AG04449 (cell line): ENCODE measurements at places on chromosomes 1 and 21.
A peak's percentile ranks its signal among the peaks of the same experiment; 100 is the strongest.

- peak; percentile 96 for DNase-seq
Measured at GRCh38 chr1:183267646-183268431, 81.8 kb downstream of the LAMC2 start.

GRCh38 chr1:20229171-20229570 lies 42.9 kb upstream of the PLA2G2C start:
- no peak for DNase-seq

- no peak for DNase-seq
Measured at GRCh38 chr1:100428160-100428559, 75.9 kb downstream of the CDC14A start.

GRCh38 chr1:65955503-65955902 lies 162.8 kb downstream of the PDE4B start:
- no peak for DNase-seq

- no peak for DNase-seq
Measured at GRCh38 chr1:40841602-40842001, 20.6 kb downstream of the CITED4 start.

DNA sequence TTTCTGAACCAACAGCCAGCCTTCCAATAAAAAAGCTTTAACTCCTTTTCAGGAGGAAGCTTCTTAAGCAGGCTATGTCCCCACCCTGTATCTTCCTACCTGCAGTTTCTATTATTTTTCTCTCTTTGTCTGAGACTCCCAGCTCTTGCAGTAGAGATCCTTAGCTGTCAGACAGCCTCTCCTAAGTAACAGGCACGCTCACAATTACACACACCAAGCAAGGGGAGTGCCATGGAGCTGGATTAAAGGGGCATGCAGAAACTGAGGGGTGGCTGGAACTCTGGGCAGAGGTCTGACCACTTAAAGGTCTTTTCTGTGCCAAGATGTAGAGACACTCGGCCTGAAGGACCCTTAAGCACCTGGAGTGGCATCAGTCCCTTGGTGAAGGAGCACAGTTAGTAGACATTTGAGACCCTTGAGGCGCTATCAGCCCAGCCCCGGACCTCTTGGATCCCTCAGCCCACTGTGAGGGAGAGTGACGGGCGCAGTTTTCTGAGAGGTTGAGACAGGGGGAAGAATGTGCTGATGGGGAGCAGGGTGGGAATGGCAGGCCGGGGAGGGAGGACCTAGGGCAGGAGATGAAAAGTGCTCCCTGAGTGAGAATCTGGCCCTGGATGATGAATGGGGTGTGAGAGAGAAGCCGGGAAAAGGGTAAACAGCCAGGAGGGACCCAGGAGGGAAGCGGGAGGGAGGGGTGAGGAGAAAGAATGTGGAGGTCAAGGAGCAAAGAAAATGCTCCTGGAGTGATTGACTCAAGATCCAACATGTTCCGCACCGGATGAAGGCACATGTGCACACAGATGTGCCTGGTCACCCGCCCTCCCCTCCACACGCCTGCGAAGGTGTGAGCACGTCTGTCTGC lies 13.3 kb downstream of the PLXNA2 start:
- DNase-seq, result no peak

GRCh38 chr1:10941891-10942541 lies 70.4 kb upstream of the TARDBP start:
- DNase-seq, result no peak

- DNase-seq, result no peak
Measured at GRCh38 chr21:31142600-31142999, 104.3 kb upstream of the KRTAP19-8 start.
